ENCODE measurements at places on chromosomes 11 and 22.
A peak's percentile ranks its signal among the peaks of the same experiment; 100 is the strongest.

DNA sequence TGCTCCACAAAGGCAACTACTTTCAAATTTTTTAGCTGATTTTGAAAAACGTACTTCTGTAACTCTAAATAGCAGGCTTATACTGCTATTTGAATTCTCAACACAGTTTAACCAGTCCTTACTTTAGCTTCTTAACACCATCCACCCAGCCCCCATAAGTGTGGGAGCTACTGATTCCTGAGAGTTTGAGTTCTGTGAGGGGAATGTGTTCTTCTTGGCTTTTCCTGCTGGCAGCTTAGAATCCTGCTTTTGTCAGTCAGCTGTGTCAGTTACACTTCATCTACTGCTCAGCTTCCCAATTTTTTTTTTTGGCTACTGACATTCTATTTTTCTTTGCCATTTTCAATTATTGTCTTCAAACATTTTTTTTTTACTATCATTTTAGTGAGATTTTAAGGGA is 440.4 kb downstream of the INSC start:
- no peak for DNase-seq

- DNase-seq = no peak
These were observed 110.9 kb downstream of the KCNC1 start for GRCh38 chr11:17845431-17845881.

GRCh38 chr11:91433284-91434010 is 791.2 kb upstream of the FAT3 start:
- DNase-seq = no peak

GRCh38 chr11:80872116-80872728 is 1431.4 kb upstream of the TENM4 start:
- no peak for DNase-seq

DNA sequence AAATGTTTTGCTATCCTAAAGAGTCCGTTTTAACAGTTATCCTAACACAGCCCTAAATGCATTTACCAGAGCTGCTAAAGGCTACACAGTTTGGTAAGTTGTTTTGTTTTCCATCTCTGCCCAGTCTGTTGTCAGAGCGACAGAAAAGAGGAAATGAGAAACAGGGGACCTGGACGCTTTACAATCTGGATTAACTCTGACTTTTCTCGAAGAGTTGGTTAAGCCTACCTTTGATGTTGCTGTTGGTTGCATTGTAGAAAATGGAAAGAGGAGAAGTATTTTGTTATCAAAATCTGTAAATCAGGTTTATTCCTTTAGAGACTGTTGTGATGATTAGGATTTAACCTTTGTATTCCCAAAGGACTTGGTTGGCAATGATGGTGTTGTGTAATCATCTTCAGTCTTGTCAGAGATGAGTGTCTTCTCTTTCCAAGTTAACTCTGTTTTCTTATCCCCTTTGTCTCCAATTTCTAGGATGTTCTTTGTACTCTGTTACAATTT is 481 bp downstream of the ANGPTL5 start:
- DNase-seq = no peak

GRCh38 chr11:34603129-34604001 is 17.5 kb upstream of the EHF start:
- DNase-seq = no peak

DNA sequence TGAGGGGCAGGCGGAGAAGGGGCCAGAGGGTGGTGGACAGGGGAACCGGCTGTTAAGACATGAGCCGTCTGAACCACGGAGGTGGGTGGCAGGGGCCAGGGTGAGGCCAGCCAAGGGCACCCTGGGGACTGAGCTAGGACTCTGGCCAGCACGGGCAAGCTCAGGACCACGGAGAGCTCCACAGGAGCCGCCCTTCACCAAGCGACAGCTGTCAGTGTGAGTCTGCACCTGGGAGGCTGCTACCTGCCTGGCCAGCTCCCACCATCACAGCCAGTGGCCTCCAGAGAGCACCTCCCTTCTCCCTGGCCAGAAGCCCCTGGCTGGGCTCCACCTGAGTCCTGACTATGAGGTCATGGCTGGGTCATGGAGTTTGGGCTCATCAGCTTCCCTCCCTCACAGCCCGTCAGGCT is 21.6 kb downstream of the MGAT3 start:
- DNase-seq = no peak

- no peak for DNase-seq
These were observed 1.0 kb upstream of the POLD4 start for GRCh38 chr11:67354075-67355022.

DNA sequence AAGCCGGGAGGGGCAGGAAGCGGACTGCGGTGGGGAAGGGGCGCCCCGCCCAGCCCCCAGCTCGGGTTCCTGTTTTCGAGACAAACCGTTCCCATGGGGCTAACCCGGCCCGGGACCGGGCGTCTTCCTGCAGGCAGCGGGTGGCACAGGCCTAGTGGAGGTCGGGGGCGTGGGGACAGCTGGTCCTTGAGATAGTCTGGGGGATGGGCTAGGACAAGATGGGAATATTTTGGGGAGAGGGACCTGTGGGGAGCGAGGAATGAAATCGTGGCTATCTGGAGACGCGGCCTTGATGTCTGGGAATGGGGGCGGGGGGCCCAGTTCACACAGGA is 1.2 kb upstream of the RASGRP2 start:
- DNase-seq = no peak

- DNase-seq = no peak
These were observed 132.4 kb downstream of the PLEKHA7 start for GRCh38 chr11:16881766-16882165.

- DNase-seq = no peak
These were observed 59.1 kb upstream of the MPEG1 start for GRCh38 chr11:59271811-59272327.

DNA sequence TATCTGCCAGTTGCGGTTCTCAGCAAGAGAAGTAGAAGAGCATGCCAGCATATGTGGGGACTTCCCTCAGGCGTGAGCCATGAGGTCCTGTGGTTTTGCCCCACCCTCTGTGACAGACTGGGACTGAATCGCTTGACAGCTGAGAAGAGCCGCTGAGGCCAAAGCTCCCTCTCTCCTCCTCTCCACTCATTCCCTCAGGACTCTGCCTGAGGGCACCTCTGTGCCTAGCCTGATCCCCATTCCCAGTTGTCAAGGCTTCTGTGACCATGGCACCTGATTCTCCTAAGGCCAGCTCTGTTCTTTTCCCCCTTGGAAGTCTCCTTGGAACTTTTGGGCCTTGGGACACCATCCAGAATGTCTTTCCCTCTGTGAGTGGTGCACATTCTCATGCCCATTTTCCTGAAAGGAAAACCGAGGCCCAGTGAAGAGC is 27.0 kb downstream of the ART5 start:
- peak; percentile 44 for DNase-seq

- no peak for DNase-seq
These were observed 22.9 kb upstream of the PAFAH1B2 start for GRCh38 chr11:117121176-117121575.

- no peak for DNase-seq
These were observed 11.5 kb downstream of the CSNK1E start for GRCh38 chr22:38305471-38306448.

DNA sequence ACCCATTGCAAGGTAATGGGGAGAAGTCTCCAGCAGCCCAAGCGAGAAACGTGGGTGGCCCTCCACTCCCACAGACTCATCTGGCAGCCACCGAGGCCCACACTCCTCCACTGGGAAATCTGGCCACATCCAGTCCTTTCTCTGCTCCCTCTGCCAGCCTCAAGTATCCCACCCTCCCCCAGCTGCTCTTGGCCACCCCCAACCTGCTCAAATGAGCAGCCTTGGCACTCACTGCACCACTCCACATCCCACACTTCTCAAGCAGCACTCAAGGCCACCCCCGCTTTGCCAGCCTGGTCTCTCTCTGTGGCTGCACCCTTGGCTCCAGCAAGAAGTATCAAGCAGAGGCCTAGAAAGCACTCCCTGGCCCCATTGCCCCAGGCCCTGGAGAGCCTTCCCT is 28.2 kb downstream of the SLC22A12 start:
- no peak for DNase-seq

DNA sequence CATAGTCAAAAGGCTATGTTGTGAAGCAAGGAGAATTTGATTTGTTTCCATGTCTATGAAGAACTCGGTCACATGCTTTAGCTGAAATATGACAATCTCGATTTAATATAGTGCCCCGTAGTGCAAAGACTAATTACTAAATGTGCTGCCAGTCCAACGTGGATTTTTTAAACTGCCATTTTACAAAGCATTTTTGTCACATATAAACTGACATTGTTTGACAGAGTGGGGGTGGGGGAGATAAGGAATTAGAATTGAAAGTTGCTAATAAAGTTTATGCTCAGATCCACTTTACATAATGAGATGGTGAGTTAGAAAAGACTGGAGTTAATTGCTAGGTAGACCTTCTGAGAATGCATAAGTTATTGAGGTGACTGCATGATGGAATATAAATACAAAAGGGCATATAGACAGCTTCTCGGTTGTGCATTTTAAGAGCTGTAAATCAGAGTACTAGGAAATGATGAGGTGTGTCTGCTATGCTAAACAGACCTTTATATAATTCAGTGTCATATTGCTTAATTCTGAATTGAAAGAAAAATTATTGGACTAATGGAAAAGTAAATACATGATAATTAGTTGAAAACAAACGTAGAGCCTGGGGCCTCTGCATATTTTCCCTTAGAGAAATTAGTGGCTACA is 158.9 kb upstream of the MTNR1B start:
- no peak for DNase-seq

DNA sequence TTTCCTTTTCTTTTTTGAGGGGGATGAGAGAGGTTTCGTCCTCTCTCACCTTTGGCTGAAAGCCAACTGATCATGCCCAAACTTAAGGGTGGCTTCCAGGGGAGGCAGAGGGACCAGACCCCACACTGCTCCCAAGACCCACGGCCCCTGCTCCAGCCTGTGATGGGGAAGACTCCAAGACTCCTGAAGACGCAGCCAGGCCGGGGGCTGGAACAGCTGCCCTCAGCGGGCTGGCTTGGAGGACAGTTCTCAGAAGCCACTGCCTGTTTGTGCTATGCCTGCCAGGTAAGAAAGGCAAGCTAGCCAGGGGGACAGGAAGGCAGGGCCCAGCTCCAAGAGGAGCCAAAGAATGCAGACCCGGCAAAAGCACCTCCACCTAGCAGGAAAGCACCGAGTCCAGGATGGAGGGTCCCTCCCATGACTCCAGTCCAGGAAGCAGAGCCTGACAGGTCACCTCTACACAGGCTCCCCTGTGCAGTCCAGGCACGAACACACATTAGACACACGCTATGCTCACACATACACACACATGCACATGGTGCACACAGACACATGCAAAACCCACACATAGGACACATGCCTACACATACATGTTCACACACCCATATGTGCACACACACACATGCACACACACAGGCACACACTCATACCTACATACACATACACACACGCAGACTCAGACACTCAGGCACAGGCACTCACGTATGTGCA is 31.3 kb downstream of the GNB1L start:
- DNase-seq = no peak

GRCh38 chr11:108875134-108875533 is 210.3 kb downstream of the DDX10 start:
- DNase-seq = no peak

DNA sequence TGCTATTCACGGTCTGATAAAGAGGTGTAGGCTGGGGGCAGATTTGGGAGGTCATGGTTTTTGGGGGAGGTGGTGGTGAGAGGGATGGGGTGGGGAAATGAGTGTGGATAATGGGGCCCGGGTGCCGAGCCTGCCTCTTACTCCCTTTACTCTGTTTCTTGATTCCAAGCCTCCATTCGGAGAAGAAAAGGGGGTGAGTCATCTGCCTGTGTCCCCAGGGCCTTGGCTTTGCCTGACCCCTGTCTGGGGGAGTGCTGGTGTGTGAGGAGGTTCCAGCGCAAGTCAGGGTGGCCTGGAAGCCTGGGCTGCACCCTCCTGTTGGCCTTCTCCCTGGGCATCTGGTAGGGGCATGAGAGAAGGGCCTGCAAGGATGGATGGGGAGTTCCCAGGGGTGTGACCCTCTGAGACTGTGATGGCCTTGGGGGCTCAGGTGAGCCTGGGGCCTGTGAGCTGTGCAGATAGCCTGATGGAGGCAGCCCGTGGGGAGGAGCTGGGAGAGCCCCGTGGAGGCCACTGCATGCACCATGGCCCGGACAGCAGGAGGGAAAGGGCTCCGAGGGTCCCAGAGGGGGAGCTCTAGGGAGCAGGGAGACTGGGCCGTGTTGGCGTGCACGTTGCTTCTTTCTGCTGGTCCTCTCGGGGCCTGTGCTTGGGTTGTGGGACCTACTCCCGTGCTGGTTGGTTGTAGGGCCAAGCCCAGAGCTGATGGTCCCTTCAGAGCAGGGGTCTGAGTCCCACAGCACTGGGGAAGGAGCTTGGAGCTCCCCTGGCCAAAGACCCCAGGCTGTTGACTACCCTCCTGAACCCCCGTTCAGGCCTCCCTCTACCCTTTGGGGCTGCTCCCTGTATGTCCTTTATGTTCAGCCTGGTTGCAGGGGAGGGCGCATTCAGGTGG is 26.3 kb upstream of the ACR start:
- no peak for DNase-seq

DNA sequence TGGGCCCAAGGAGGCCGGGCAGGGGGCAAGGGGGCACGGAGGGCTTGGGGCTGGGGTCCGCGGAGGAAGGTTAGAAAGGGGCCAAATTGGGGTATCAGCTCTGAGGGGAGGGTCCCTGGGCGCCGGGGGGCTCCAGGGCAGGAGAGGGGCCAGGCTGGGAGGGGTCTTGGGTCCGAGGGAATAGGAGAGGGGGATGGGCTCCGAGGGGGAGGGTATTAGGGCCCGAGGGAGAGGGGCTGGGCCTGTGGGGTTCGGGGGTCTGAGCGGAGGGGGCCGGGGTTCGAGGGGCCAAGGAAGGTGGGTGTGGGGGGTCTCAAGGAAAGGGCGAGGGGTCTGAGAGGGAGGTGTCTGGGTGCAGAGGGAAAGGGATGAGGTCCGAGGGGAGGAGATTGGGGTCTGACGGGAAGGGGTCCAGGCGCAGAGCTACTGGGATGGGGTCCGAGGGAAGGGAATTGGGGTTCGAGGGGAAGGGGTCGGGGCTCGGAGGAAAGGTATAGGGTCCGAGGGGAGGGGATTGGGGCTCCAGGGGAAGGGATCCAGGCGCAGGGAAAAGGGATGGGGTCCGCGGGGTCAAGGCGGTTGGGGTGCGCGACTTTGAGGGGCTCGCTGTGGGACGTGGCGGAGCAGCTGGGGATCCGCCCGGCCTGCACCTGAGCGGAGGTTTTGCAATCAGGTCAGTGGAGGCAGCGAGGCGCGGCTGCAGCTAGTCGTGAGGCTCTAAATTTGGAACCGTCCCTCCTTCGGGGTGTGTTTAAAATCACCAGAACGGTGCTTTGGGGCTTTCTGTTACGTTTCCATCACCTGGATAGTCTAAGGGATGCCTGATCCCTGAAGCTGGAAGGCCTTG is 728 bp downstream of the CTTN start:
- DNase-seq = no peak

GRCh38 chr11:128302425-128303186 is 284.8 kb downstream of the ETS1 start:
- DNase-seq = peak; percentile 55

DNA sequence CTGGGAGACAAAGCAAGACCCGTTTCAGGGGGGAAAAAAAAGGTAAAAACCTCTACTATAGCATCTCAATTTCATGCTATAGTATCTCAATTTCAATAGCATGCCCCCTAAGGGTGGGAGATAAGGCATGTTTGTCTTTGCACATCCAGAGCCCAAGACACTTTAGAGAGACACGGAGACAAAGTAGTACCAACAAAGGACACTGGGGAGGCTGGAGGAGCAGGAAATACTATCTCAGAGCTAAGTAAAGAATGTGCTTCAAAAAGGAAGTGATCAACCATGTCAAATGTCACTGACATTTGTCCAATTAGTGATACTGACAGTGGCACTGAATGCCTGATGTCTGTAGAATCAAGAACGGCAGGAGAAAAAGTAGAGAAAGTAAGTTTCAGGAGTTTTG is 68.6 kb downstream of the RRAS2 start:
- no peak for DNase-seq

- no peak for DNase-seq
These were observed 9.2 kb upstream of the RBM14 start for GRCh38 chr11:66607126-66607834.
